ENCODE measurements at places on chromosomes 4 and X.

- no peak for DNase-seq
Observed at GRCh38 chr4:159416073-159416472, 313.2 kb downstream of the RAPGEF2 start.

- DNase-seq = no peak
Observed at GRCh38 chr4:179625406-179625805, 2183.2 kb upstream of the AGA start.

GRCh38 chr4:7831330-7831729, 108.3 kb downstream of the AFAP1 start:
- no peak for DNase-seq

DNA sequence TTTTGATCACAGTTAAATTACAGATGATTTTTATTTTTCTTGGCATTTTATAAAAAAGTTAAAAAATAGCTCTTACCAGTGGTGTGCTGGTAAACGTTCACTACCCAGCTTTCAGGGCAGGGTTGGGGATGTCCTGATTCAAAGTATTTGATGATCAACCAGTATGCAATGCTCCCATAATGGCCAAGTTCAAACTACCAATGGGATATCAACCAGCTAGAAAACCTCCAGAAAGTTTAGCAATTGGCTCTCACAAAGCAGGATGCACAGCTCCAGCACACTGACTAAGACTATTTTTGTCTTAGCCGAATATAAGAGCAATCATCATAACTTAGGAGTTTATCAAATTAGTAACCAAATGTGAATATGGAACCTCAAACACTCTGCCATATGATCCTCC, 108.0 kb upstream of the PDE5A start:
- DNase-seq = no peak

DNA sequence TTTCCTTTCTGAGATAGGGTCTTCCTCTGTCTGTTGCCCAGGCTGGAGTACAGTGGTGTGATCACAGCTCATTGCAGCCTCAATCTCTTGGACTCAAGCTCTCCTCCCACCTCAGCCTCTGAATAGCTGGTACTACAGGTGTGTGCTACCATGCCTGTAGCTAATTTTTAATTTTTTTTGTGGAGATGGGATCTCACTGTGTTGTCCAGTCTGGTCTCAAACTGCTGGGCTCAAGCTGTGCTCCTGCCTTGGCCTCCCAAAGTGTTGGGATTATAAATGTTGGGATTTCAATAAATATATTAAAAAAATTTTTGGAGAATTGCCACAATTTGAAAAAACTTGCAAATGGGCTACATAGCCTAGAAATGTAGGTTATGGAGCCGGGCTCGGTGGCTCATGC, 18.5 kb downstream of the RAPGEF2 start:
- no peak for DNase-seq

GRCh38 chr4:123356921-123357320, 39.7 kb upstream of the SPRY1 start:
- DNase-seq = no peak

DNA sequence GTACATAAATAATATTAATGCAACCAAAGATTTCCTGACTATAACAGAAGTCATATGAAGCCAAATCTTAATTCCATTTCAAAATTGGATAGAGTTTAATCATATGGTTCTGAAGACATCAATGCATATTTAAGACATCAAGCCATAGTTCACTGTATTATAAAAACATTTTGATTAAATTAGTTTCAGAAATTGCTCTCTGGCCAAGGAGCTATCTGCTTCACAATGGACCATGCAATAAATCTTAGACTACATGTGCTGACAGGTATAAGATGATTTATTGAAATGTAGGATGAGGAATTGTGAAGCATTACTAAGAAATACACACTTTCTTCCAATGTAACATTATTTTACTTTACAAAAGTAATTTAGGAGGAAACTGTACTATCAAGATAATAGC, 81.6 kb downstream of the MID1 start:
- DNase-seq = no peak

GRCh38 chr4:102301167-102301566, 44.1 kb downstream of the SLC39A8 start:
- DNase-seq = no peak

GRCh38 chr4:85399270-85399669, 75.7 kb upstream of the ARHGAP24 start:
- no peak for DNase-seq

DNA sequence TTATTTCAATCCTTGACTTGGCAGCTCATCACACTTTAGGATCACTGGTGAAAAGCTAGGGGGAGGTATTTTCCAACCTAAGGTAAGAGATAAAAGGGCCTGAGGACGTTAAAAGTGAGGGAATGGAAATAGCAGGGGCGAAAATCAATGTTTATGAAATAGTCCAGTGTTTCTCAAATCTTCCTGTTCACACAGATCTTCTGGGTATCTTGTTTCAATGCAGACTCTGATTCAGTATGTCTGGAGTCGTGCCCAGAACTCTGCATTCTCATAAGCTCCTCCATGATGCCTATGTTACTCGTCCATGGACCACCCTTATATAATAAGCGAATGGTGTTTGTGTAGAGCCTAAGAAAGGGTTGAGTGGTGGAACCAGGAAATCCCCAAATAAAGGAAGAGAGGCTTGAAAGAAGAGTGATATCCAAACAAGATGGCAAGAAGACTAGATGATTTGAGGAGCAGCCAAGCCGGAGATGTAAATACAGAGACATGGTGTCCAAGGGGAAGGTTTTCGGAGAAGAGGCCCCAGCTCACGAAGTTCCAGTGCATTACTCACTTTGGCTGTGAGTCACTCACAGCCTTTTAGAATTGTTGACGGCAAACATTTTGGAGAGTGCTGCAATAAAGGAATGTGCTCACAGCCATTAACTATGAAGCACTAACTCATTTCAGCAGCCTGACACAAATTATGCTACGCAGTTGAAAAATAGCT, 215.6 kb upstream of the PPARGC1A start:
- no peak for DNase-seq

DNA sequence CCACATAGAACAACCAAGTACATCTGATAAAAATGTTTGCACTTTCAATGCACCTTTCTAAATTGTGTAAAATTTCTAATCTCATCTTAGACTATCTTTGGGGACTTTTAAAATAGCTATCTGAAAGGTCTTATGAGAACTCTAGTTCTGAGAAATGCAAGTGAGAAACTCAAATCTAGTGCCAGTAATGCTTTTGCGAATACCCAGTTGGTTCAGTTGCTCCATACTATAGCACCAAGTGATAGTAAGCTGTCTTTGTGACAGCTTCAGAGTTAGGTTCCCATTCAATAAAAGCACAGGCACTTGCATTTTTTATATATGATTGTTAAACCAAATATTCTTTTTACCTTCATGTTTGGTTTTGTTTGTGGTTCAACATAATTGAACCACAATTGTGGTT, 4.5 kb upstream of the ITM2A start:
- no peak for DNase-seq

- no peak for DNase-seq
Observed at GRCh38 chrX:139801397-139801813, 93.4 kb upstream of the MCF2 start.

DNA sequence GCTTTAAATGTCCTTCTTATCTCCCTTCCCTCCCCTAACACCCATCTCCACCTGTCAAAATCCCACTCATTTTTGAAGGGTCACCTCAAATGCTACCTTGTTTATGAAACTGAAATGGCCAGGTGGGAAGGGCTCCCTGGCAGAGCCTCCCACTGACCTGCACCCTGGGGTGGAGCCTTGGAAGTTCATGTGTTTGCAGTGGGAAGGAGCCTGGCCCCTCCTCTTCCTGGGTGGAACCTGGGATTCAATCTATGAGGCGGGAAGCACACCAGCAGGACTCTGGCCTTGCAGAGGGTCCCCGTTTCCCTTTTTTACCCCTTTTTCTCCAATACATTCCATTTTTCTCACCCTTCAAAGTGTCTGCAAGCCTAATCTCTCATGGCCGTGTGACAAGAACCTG, 197.4 kb downstream of the ENOX2 start:
- no peak for DNase-seq

- peak; percentile 1 for DNase-seq
Observed at GRCh38 chr4:168585168-168586091, 88.6 kb downstream of the PALLD start.

Measured in activated CD4-positive, alpha-beta T cell treated with anti-CD3 and anti-CD28 coated beads, Interleukin-2, amount 50 U/mL, for 4 hours (primary cell).